Spleen (tissue), 13 donors: ENCODE measurements at places on chromosomes 16 and 17.

GRCh38 chr17:69716556-69716955 lies 302.1 kb downstream of the MAP2K6 start:
- no peak for DNase-seq

DNA sequence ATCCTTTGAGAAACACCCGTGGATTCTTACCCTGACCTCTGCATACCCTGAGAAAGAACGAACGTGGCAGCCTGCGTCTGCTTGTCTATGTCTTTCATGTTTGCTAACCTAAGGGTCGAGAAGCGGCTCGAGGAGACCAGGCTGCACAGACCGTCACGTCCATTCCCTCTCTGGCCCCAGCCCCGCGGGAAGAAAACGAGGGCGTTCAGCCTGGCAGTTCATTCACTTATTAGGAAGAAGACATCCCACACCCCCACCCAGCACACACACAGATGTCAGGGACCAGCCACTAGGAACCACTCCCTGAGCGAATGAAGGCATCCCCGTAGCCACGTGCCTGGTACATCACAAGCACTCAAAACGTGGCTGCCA lies 655 bp upstream of the MTHFSD start:
- DNase-seq: no peak

DNA sequence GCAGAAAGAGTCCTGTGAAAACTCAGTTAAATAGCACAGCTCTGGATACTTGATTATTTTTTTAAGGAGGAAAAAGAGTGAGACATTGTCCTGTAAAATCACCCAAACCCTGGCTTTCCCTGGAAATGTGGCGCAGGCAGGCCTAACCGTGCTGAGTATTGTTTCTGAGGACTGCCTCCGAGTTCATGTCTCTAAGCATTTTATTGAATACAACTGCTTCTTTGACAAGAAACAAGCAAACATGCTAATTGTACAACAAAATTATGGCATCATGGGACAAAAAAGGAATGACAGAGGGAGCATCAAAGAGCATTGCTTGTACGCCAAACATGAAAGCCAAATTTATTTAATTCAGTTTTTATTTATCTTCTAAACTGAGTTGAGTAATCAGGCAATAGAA lies 64.5 kb upstream of the HSBP1 start:
- no peak for DNase-seq

DNA sequence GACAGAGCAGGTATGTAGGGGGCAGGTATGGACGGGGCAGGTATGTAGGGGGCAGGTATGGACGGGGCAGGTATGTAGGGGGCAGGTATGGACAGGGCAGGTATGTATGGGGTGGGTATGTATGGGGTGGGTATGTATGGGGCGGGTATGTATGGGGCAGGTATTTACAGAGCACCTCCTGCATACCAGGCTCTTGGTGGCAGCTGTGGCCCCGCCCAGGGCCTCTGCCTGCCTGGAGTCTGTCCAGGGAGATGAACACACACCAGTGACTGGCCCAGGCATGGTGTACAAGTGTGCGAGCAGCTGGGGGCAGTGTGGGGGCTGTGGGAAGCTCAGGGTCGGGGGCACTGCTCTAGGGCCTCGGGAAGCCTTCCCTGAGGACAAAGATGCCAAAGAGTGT lies 4.4 kb downstream of the RPL3L start:
- no peak for DNase-seq

GRCh38 chr17:34219405-34219804 lies 35.7 kb upstream of the CCL2 start:
- DNase-seq: no peak

GRCh38 chr17:39791111-39791992 lies 53.6 kb downstream of the GRB7 start:
- DNase-seq: no peak
